ENCODE measurements at places on chromosomes 1 and 21.

GRCh38 chr1:7491109-7491817, 279.8 kb upstream of the VAMP3 start:
- no peak for DNase-seq

DNA sequence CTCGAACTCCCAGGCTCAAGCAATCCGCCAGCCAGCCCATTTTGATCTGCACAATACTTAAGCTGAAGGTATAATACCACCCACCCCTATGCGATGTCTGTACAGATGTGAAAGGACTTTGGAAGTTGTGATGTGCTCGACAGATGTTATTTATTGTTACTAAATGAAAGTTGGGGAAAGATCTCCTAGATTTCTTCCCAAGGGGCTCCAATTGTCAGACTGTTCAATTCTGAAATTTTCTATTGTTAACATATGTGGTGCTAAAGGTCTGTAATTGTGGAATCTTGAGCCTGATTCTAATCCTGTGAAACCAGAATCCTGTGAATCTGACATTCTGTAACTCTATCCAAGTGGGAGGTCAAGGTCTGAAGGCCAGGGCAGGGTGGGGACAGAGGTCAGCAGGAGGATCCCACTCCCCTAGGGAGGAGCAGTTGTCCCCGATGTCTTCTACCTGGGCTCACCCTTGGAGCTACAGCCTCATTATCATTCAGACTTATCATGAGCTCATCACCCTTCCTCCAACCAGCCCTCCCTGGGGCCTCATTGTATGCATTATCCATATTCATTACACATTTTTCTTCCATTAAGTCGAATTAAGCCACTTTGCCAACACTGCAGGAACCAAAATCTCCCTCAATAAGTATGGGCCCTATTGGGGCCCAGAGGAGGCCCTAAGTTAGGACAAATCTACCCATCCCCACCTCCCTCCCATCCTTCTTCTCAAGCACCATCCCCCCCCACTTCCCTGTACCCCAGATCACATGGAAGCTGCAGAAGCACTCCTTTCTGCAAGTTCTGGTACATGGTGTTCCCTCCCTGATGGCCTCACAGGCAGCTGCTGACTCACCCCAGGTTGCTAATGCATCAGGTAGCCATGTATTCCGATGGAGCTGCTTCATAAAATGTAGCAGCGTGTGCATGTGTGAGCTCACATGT, 32.3 kb downstream of the SHISAL2A start:
- no peak for DNase-seq

DNA sequence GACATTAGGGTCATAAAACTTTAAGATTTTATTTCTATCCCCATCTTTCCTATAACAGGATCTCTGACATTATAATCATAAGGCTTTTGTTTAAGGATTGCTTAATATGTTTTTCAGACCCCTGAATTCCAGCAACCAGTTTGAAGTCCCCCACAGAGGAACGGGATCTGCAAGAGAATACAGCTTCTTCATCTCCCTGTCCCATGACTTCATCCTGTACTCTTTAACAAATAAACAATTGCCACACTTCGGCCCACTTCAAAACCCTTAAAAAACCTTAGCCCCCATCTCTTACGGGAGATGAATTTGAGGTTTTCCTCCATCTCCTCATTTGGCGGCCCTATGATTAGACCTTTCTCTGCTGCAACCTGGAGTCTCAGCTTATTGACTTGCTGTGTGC, 35.8 kb downstream of the TESK2 start:
- no peak for DNase-seq

DNA sequence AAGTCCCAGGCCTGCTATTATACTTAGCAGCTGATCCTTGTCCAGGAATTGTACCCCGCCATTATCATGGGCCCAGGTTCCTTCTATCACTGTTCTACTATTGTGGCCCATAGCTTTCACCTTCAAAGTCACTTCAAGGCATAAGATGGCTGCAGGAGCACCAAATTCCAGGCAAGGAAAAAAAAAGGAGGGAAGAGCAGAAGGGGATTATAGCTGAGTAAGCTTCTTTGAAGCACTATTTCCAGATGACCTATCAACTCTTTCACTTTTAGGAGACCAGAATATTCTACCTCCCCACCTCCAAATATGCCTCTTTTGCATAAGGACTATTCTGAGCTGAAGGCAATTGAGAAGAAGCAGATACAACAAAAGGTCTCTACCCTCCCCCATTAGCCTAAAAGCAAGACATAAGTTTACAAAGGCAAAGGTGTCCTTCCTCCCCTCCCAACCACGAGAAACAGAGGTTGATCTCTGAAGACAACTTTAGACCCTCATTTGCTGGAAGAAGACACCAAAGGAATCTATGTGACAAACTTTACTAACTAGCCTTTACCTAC, 41.8 kb downstream of the PTAFR start:
- DNase-seq, result no peak

DNA sequence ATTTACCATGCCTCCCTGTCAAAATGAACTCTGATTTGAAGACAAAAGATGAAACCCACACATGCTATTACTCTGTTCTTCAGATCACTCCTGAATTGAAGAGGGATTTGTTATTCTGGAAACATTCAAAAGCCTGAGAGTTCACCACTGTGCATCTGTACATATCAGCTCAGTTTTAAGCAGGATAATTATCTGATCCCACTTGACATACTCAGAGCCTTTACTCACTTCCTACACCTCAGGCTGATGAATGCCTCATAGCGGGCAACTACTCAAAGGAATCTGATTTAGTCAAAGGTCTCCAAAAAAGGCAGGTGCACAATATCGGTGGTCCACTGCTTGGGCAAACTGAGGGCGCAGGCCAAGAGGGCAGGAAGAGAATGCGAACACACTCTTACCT, 47.5 kb upstream of the LPAR3 start:
- no peak for DNase-seq

DNA sequence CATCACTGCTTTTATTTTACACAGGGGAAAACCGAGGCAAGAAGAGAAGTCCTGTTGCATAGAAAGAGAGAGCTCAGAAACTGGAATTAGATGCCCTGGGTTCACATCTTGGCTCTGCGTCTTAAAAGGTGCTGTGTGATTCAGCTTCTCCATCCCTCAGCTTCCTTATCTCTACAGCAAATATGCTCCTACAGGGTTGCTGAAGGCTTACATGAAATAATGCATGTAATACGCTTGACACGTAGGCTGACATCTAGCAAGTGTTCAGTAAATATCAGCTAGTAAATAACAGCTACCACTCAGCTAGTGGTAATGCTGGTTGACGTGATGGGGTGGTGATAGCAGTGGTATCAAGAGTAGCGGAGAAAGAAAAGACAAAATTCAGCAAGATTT, 77.1 kb upstream of the CD55 start:
- no peak for DNase-seq

DNA sequence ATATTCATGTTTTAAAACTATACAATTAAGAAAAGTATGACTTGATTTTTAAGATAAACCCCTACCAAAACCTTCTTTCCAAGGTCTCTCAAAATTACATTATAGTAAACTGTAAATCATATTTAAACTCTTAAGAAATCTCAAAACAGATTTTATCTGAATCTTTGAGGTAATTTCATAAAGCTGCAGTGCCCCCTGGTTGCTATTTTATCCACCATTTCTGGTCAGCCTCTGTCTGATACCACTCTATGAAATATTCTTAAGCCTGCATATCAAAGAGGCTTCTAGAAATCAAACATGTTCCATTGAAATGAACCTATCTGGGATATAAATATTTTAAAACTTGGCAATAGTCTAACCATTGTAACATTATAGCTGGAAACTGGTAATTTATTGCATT, 317.3 kb downstream of the COL11A1 start:
- DNase-seq, result no peak

- no peak for DNase-seq
Observed at GRCh38 chr1:104248385-104248784, 498.7 kb downstream of the AMY1C start.

DNA sequence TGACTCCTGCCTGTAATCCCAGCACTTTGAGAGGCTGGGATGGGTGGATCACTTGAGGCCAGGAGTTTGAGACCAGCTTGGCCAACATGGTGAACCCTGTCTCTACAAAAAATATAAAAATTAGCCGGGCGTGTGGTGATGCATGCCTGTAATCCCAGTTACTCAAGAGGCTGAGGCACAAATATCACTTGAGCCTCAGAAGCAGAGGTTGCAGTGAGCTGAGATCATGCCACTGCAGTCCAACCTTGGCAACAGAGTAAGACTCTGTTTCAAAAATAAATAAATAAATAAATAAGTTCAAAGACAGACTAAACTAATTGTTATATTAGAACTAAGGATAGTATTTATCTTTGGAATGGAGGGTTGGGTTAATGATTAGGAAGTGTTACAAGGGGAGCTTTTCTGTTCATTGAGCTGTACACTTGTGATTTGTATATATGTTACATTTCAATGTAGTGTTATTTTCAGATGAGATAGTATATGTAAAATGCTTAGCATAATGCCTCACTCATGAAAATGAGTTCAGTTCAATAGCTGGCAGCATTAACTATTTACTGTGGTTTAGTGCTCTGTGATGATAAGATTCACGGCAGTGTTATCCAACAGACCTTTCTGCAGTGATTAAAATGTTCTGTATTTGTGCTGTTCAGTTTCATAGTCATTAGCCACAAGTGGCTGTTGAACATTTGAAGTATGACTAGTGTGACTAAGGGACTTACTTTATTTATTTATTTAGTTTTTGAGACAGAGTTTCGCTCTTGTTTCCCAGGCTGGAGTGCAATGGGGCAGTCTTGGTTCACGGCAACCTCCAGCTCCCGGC, 47.7 kb downstream of the OSBPL9 start:
- no peak for DNase-seq

DNA sequence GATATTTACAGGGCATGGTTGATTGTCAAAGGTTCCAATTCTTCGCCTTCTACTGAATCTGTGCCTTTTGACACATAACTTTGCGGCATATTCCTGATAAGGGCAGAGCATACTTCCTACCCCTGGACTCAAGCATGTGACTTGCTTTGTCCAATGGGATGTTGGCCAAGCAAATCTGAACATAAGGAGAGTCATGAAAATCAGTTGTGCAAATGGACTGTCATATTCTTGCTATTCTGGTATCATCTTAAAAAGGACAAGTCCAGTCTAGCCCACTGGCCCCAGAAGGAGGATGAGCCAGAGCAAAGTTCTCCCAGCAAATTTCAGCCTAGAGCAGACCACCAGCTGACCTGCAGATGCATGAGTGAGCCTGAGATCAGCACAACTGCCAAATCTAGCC, 41.0 kb upstream of the MUTYH start:
- DNase-seq, result no peak

DNA sequence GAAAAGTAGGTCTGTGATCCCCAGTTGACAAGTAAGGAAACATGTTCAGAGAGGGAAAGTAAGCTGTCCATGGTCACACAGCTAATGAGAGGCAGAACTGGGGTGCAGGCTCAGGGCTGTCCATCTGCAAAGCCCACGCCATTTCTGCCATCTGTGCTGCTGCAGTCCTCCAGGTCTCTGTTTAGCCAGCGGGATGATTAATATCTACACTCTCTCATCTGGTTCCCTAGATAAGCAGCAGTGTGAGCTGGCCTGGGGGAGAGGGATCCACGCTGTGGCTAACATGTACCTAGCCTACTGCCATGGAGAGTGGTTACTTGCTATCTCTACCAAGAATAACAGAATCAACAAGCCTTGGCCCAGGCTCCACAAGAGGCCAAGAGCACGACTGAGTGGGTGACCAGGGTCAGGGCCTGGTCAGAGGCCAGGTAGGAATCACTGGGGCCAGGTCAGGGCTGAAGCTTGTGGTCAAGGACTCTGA, 75.2 kb downstream of the TRABD2B start:
- DNase-seq, result no peak

All from stimulated activated CD4-positive, alpha-beta T cell treated with anti-CD3 and anti-CD28 coated beads, Interleukin-2, amount 100 ng/mL, for 48 hours (primary cell).